ENCODE measurements at places on chromosomes 11 and 22. TPM values are rescaled to one million over a fixed set of nuclear protein-coding genes. Genes with fewer than 3 reads are reported as not detected.

Gene SYT12
- 0.52 TPM for total RNA-seq

Gene MPZL2
- total RNA-seq, result 0.09 TPM

Gene TYR
- not detected for total RNA-seq

Gene CD3G
- total RNA-seq, result not detected

Gene C11orf16
- not detected for total RNA-seq

Gene SMIM35
- total RNA-seq, result not detected

Gene TEX54
- not detected for total RNA-seq

Gene ISX
- not detected for total RNA-seq

Gene TMEM223
- 25.9 TPM for total RNA-seq

Gene GLYAT
- total RNA-seq, result not detected

Gene VWCE
- total RNA-seq, result 0.30 TPM

Gene CSF2RB
- not detected for total RNA-seq

Gene DMC1
- total RNA-seq, result 3.2 TPM

Gene CDC42BPG
- total RNA-seq, result not detected

Gene RFPL1
- total RNA-seq, result not detected

Gene MMP12
- not detected for total RNA-seq

Gene DUSP8
- total RNA-seq, result 3.1 TPM

Gene CWF19L2
- total RNA-seq, result 6.9 TPM

Gene OAF
- total RNA-seq, result 8.3 TPM

Gene MYOD1
- total RNA-seq, result 0.15 TPM

Gene SCN3B
- total RNA-seq, result 0.09 TPM

Gene PRRG4
- 0.64 TPM for total RNA-seq

Gene APOA5
- not detected for total RNA-seq

Gene FBLN1
- total RNA-seq, result 3.9 TPM

Gene CNTF
- total RNA-seq, result 1.3 TPM

Gene ZFPL1
- total RNA-seq, result 26.6 TPM

Gene SLC15A3
- total RNA-seq, result not detected

Gene SIRT3
- 11.0 TPM for total RNA-seq

Gene CLMP
- total RNA-seq, result 9.4 TPM

Gene SLN
- total RNA-seq, result not detected

Gene MS4A12
- not detected for total RNA-seq

Gene MAP6
- 0.05 TPM for total RNA-seq

Gene CBLIF
- not detected for total RNA-seq

Gene AQP11
- 0.63 TPM for total RNA-seq

Gene KRTAP5-8
- total RNA-seq, result not detected

Gene MYH9
- 96.8 TPM for total RNA-seq

Gene CLNS1A
- total RNA-seq, result 242 TPM

Gene OR52I1
- total RNA-seq, result not detected

Gene PDGFB
- not detected for total RNA-seq

Gene PIK3IP1
- total RNA-seq, result 0.35 TPM

Gene POU2AF2
- total RNA-seq, result not detected

Gene OR2AG2
- not detected for total RNA-seq

Gene KCNK7
- not detected for total RNA-seq

Gene MIOX
- 0.29 TPM for total RNA-seq

Gene CCDC87
- 0.37 TPM for total RNA-seq

Gene PAMR1
- not detected for total RNA-seq

Gene CARS1
- total RNA-seq, result 77.5 TPM

Gene ADAMTS15
- total RNA-seq, result 0.06 TPM

Gene TENM4
- total RNA-seq, result not detected

Gene LAYN
- not detected for total RNA-seq

Gene SLC22A12
- not detected for total RNA-seq

Gene CHADL
- 0.15 TPM for total RNA-seq

Gene LDHAL6A
- not detected for total RNA-seq

Gene MS4A15
- not detected for total RNA-seq

Gene NPAS4
- total RNA-seq, result not detected

Gene UBASH3B
- total RNA-seq, result 10.1 TPM

Gene SCUBE2
- total RNA-seq, result not detected

Gene MCHR1
- not detected for total RNA-seq

Gene SPCS2
- total RNA-seq, result 81.9 TPM

Measured in NCI-H460 (cell line).